ENCODE measurements at places on chromosomes 3 and 15.

DNA sequence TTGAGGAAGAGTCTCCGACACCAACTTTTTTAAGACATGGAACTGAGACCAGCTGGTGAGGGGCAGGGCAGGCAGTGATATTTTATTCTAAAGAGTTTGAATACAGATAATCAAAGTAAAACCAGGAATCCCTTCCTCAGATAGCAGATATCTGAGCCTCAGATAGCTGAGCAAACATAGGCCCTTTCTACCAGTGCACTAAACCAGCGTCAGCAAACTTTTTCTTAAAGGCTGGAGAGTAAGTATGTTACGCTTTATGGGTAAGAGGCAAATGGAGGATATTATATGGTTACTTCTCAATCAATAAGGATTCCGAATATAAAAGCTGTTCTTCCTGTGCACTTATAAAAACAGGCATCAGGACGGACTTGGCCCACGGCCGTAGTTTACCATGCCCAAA lies 73.9 kb downstream of the WNT5A start:
- no peak for DNase-seq

DNA sequence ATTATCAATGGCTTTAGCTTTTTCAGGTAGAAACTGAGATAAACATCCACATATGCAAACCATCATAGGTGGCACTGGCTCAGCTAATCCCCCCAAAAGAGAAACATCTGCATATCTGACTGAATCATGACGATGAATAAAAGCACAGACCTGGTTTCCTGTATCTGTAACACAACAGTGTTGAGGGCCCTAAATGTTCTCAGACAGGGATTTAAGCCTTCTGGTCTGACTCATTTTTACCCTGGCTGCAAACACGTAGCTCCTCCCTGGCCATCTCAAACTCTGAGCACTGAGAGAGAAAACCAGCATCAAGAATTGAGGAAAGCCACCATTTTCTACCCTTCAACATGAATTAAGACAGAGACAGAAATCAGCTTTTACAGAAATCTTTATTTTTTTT lies 35.2 kb downstream of the GLB1 start:
- DNase-seq, result peak; percentile 34

GRCh38 chr15:61396235-61396919 lies 167.3 kb upstream of the RORA start:
- DNase-seq, result peak; percentile 54

- DNase-seq, result no peak
Measured at GRCh38 chr3:18410205-18410604, 14.9 kb downstream of the SATB1 start.

GRCh38 chr3:122787872-122788271 lies 5.8 kb downstream of the HSPBAP1 start:
- no peak for DNase-seq

GRCh38 chr15:64651601-64652191 lies 123.7 kb downstream of the RBPMS2 start:
- DNase-seq, result no peak

GRCh38 chr3:147049821-147050220 lies 356.5 kb downstream of the ZIC4 start:
- DNase-seq, result no peak

- DNase-seq, result no peak
Measured at GRCh38 chr3:105785803-105786202, 83.0 kb downstream of the CBLB start.

- peak; percentile 45 for DNase-seq
Measured at GRCh38 chr15:73284090-73284716, 84.6 kb downstream of the HCN4 start.

DNA sequence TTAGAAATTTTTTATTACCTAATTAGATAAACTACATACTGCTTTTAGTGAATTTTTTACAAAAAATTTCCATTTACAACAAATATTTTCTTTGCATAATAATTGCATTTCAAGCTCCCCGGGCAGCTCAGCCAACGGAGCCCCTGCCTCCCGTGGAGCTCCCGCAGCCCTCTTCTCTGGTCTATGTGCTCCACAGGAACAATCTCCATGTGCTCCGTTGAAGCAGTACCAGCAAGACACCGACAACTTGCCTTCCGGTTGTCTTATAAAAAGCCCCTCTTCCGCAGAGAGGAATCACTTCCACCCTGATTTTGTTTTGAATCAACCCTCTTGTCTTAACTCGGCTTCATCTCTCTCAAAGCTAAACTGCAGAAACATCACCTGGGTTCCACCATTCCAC lies 46.9 kb upstream of the CHD2 start:
- DNase-seq, result no peak

- DNase-seq, result peak; percentile 74
Measured at GRCh38 chr3:65732051-65732935, 306.4 kb downstream of the MAGI1 start.

- no peak for DNase-seq
Measured at GRCh38 chr3:191440532-191440931, 20.4 kb upstream of the PYDC2 start.

- DNase-seq, result peak; percentile 48
Measured at GRCh38 chr3:107684431-107684925, 161.7 kb downstream of the BBX start.

GRCh38 chr3:177314897-177315296 lies 117.6 kb upstream of the TBL1XR1 start:
- DNase-seq, result no peak

- DNase-seq, result no peak
Measured at GRCh38 chr3:157030712-157031111, 129.2 kb downstream of the CCNL1 start.

DNA sequence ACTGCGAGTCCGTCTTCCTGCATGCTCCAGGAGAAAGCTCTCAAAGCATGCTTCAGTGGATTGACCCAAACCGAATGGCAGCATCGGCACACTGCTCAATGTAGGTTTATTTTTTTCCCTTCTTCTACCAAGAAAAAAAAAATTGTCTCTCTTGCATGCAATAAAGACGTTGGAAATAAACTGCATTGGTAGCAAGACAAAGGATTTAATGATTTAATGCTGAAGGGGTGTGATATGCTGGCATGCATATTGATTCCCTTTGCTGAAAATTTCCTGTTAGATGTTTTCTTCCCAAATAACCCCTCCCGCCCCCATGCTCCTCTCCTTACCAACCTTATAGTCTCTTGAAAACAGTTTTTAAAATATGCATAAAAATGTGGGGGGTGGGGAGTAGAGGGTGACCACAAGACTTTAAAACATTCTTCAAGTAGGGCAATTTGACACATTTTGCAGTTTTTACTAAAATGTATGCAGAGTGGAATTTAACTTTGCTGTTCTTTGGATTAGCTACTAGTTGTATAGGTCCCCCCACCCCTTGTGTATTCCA lies 799 bp downstream of the RARB start:
- DNase-seq, result peak; percentile 56

DNA sequence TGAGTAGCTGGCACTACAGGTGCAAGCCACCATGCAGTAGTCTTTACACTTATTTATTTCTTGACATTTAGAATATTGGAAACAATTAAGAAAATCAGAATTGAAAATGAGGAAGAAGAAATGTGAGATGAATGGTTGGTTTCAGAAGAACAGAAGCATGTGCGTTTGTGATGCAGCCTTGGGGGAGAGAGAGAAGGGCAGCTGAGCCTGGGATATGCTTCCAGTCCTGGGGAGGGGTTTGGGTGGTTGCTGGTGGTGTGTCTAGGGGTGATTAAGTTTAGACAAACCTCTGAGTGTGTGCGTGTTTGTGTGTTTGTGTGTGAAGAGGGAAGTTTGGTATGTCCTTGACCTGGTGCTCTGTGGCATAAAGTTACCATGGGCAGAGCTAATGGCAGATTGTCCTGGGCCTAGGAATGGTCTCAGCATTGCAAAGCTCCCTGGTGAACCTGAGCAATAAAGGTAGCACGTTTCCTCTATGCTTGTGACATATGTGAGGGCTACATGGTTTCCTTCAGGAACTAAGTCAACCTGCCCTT lies 35.6 kb downstream of the CTSH start:
- no peak for DNase-seq

DNA sequence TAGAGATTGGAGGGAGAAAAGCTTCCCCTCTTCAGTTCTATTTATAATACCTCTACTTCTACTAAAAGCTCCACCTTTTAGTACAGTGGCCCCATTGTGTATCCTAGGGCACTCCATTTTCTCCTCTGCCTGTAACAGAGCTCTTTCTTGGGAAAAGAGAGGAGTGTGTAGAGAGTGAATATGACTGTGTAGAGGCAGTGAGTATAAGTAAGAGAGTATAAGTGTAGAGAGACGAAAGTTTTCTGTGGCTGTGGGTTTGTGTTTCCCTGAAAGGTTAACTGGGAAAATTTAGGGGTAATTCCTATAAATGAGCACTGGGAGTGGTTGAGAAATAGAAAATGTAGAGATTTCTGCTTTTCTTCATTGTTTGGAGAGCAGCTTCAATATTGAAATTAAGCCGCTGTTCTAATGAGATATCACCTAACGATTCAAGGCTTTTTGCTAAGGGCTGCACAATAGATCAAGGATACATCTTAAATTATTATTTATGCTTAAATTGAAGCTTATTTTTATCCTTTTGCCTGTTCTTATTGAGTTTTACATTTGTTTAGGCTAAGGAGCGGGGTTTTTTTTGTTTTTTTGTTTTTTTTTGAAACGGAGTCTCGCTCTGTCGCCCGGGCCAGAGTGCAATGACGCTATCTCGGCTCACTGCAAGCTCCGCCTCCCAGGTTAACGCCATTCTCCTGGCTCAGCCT lies 6.9 kb downstream of the IQGAP1 start:
- no peak for DNase-seq

- DNase-seq, result peak; percentile 33
Measured at GRCh38 chr3:132787616-132788300, 65.5 kb upstream of the NPHP3 start.

DNA sequence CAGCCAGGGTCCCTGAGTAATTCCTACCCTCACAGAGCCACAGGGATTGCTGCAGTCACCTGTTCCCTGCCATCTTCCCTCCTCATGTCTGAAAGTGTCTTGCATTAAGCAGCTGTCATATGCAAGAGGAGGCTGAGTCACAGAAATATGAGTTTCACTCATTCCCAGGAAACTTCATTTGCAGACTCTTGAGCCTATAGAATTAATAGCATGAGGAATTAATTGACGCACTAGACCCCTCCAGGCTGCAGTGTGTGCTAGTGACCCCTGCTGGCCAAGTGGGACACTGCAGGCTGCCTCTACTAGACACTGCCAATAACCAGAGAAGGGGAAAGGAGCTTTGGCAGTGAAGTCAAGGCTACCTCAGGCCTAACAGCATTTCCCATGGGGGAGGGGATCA lies 50.6 kb upstream of the SLC6A1 start:
- peak; percentile 11 for DNase-seq

DNA sequence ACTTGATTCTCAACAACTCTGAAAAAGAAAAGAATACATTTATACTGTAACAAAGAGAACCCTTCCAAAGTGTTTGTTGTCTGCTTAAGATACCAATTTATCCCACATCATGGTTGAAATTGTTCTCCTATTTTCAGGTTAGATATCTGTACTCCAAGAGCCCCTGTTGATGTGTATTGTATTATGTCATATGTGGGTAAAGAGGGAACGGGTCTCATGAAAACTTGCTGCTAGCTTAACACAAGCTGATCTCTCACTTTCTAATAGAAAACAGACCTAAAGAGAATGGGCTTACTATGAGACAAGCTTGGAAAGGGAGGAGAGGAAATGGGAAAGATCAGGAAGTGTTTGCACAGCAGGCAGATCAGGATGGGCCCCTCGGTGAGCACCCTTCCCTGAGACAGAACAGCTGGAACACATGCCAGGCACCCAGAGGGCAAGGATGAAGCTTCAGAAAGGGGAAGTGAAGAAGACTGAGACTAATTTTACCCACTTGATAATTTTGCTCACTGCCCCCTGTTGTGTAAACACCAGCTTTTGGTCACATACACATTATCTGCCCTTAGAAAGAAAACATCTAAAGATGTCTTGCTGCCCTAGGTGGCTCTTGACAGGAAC lies 747.9 kb upstream of the CCDC54 start:
- no peak for DNase-seq

- no peak for DNase-seq
Measured at GRCh38 chr3:177490626-177491025, 293.3 kb upstream of the TBL1XR1 start.

GRCh38 chr15:36948982-36949381 lies 151.4 kb downstream of the MEIS2 start:
- no peak for DNase-seq

DNA sequence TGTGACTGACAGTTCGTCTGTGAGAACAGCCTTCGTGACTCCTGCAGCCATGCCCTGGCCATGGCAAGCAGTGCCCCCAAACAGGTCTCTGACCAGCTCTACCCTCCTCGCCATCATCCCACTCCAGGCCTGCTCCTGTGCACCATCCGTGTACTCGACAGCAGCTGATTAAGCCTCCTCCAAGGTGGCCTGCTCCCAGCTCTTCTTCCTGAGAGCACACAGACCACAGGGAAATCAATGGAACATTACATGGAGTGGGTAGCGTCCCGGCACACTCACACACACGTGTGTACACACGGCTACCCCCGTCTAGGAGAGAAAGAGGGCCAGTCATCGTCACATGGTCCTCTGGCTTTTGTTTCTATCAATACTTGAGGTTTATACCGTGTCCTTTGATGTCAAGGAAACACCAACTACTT lies 21.1 kb downstream of the ANXA2 start:
- DNase-seq, result no peak

- DNase-seq, result no peak
Measured at GRCh38 chr3:195897853-195898415, 10.4 kb downstream of the TNK2 start.

- no peak for DNase-seq
Measured at GRCh38 chr3:153093629-153094028, 68.4 kb upstream of the RAP2B start.

DNA sequence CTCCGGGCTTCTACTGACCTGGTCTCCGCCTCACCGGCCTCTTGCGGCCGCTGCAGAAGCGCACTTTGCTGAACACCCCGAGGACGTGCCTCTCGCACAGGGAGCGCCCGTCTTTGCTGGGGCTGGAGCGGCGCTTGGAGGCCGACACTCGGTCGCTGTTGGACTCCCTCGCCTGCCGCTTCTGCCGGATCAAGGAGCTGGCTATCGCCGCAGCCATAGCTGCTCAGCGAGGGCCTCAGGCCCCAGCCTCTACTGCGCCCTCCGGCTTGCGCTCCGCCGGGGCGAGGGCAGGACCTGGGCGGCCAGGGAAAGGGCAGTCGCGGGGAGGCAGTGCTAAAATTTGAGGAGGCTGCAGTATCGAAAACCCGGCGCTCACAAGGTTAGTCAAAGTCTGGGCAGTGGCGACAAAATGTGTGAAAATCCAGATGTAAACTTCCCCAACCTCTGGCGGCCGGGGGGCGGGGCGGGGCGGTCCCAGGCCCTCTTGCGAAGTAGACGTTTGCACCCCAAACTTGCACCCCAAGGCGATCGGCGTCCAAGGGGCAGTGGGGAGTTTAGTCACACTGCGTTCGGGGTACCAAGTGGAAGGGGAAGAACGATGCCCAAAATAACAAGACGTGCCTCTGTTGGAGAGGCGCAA lies 319.2 kb downstream of the FGF12 start:
- DNase-seq, result no peak

All from fibroblast of skin of back (primary cell).